ENCODE measurements at places on chromosomes 5 and 9.

- DNase-seq, result no peak
Observed at GRCh38 chr9:115250621-115251032, 132.7 kb upstream of the TNC start.

DNA sequence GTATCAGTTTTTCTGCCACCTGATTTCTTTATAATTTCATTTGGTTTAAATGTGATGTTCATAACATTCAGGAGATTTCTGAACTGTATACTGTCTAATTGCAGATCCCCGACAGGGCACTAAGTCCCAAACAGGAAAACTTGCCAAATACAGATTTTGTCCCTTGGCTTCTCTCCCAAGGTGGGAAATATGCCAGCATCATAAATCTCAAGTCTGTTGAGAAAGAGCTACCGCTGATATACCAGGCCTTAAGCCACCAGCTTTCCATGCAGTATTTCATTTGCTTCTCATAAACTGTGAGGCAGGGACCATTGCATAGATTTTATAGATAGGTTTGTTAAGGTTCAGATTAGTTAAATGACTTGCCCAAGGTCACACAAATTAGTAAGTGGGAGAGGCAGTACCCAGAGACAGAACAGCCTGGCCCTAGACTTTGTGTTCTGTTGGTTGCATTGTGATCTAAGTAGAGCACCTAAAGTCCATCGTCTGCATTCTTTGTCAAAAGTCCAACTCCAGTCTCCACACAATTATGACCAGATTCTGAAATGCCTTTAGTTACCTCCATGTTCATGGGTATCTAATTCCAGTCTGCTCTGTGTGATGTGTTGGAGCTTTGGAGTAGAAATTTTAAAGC is 16.2 kb downstream of the GPR21 start:
- DNase-seq, result no peak

DNA sequence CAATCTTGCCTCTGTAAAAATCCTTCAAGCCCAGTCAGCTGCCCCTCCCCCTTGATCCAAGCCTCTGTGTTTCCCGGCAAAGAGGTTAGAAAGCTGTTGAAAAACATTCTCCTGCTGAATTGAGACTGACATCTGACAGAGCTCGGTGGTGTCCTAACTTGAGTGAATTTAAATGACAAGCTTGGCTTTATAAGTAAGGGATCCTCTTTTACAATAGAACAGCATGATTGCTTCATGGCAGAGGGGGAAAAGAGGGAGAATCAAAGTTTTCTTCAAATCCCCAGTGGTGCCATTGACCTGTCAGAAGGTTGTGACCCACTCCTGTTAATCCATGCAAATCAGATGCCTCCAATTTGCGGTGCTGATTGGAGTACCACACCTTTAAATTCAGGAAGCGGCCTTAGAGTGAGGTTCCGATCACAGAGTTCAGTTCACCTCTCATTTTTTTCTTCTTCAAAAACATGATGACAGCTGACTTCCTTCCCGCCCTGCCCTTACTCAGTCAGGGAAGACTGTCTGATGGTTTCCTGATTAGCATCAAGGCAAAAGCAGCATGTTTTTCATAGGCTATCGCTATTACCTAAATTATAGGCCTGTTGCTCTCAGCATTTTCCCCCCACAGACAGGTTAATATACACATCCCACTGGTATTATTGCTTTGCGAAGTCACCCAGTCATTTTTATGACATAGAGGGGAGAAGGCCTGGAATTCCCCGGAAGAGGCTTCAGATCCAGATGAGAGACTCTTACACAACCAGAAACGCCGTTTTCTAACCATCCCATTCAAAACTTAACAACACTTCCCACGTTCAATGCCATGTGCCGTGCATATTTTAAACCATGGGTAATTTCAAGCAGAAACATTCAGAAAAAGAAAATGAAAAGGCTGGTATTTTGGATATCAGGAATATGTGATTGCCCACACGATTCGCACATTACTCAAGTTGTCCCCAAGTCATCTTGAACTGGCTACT is 141.4 kb downstream of the EBF1 start:
- DNase-seq, result no peak

DNA sequence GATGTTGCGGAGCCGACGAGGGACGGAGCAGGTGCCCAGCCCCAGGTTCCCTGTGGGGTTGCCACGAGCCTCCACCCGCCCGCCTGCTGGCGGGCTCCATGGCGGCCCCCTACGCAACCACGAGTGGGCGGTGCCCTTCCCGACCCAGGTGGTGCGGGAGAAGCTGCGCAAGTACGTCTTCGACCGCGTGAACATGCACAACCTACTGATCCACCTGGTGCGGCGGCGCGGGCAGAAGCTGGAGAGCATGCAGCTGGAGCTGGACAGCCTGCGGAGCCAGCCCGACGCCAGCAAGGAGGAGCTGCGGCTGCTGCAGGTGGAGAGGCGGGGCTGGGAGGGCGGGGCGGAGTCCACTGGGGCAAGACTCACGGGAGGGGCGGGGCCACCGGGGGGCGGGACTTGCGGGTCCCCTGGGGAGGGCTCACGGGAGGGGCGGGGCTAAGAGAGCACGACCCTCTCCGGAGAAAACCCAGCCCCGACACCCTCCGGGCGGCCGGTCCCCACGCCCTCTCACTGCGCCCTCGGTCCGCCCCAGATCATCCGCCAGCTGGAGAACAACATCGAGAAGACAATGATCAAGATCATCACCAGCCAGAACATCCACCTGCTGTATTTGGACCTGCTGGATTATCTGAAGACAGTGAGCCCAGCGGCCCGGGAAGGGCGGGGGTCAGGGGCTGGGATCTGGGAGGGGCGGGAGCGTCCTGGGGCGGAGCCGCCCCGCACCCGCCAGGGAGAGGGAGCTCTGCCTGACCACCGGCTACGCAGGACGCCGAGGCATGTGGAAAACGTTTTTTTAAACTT is 3.9 kb downstream of the CCDC183 start:
- peak; percentile 96 for DNase-seq

DNA sequence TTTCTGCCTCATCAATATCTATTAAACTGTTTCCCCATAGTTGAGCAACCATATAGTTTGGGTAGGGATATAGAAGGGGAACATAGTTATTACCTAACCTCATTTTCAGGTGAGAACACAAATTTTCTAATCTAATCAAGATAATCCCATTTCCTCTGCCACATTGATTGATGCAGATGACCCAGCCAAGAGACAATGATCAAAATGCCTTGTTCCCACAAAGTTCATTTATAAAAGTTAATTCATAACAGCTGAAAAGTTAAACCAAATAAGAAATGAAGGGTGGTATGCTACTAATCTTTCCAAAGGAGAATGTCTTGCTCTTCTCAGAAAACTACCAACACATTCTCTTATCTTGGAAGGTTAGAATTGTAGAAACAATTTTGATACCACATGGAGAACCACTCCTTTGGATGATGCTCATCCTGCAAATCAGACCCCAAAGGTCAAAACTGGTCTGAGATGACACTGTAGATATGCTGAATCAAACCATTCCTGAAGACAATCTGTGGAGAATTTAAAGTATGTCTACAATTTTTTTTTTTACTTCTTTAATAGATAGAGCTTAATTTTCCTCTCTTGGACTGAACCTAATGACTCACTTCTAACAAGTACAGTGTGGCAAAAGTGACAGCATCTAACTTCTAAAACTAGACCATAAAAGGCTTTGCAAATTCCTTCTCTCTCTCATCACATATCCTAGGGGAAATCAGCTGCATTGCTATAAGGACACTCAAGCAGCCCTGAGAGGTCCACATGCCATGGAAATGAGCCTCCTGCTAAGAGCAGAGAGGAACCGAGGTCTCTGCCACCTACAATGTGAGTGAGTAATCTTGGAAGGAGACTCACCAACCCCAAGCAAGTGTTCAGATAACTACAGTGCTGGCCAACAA is 586.7 kb upstream of the TUSC1 start:
- no peak for DNase-seq

DNA sequence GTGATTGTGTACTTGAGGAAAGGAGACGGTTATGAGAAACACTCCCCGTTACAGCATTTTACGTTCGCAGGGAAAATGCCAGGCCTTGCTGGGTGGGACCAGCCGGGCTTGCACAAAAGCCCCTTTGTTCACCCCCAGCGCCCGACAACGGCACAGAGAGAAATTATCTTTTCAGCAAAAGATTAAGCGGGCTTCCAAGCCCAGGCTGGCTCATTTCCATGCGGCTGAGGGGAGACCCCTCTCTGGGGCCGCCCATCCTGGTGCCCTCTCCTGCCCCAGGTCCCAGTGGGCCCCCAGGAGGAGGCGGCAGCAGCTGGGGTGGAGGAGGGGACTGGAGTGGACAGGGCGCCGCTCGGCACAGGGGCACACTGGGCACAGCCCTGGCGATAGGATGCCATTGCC is 50.8 kb upstream of the NOTCH1 start:
- no peak for DNase-seq

GRCh38 chr5:109718632-109719031 is 28.9 kb downstream of the MAN2A1 start:
- no peak for DNase-seq

- no peak for DNase-seq
Observed at GRCh38 chr5:71528206-71528605, 58.9 kb upstream of the MCCC2 start.

GRCh38 chr9:36876056-36876455 is 158.0 kb downstream of the PAX5 start:
- peak; percentile 46 for DNase-seq

- DNase-seq, result no peak
Observed at GRCh38 chr5:113142186-113142585, 165.6 kb downstream of the DCP2 start.

GRCh38 chr5:8650186-8650585 is 781.2 kb downstream of the MTRR start:
- DNase-seq, result no peak

- DNase-seq, result no peak
Observed at GRCh38 chr9:103601287-103601686, 492.8 kb upstream of the SMC2 start.

- DNase-seq, result no peak
Observed at GRCh38 chr5:22470408-22470807, 382.7 kb downstream of the CDH12 start.

GRCh38 chr5:71924325-71924724 is 182.9 kb upstream of the MAP1B start:
- DNase-seq, result no peak

- DNase-seq, result no peak
Observed at GRCh38 chr9:121207371-121207940, 5.8 kb upstream of the RAB14 start.

DNA sequence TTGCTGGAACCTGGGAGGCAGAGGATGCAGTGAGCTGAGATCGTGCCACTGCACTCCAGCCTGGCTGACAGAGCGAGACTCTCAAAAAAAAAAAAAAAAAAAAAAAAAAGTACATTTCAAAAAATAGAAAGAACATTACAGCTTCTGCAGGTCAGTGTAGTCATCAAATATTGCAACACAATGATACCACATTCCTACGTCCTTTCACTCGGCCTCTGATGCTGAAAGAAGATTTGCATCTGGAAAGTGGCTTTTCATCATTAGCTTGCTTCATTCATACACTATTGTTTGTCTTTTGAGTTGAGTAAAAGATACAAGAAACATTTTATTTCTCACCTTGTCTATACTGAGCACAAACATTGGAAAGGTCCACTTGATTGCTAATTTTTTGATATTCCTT is 59.6 kb upstream of the CPLANE1 start:
- no peak for DNase-seq

DNA sequence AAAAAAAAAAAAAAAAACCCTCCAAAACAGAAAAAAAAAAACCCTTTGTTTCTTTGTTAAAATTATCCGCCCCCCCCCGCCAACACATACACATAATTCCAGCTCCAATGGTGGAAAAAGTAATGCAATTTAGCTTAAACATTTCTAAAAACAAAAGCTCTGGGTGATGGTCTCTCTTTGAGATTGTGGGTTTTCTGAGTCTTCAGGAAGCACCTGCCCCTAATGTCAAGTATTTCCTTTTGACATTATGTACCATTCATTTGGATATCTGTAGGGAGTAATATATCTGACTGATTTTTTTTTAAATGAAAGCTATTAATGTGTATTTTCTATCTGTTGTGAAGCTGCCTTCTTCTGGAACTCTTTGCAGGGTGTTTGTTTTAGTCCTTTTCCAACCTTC is 389.7 kb downstream of the TAF11L14 start:
- DNase-seq, result no peak

DNA sequence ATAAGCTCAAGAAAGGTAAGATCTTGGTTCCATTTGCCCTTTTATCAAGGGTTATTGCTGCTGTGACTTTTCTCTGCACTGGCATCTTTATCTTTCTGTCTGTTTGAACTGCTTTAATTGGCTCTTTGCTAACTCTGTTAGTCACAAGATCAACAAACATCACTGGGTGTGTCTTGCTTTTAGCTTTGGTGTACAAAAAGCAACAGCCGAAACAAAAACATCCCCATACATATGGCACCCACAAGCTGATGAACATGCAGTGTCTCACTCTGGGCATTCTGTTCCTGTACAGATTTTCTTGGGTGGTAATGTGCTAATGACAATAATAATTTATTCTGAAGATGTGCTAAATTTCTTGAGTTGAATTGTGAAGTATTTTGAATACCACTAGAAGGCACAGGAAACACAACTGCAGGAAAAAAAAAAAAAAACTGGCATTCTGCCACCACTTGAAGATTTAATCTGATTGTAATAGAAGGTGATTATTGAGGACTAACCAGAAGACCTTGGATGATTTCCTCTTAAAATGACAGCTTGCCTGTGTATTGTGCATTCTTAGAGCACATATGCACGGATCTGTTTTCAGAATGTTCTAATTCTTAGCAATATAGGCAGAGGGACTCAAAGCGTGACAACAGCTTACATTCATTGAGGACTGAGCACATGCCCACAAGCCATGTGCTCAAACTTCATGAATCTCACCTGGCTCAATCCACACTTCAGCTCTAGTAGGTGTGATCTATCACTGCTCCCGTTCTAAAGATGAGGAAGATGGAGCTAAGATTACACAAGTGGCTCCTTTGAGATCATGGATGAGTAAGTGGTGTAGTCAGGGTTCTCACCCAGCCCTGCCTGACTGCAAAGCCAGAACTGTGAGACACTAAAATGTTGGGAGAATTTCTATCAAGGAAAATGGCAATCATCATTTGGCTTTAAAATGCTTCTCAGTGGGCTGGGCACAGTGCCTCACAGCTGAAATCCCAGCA is 96.4 kb downstream of the EBF1 start:
- DNase-seq, result no peak

- no peak for DNase-seq
Observed at GRCh38 chr5:95846554-95847260, 24.2 kb upstream of the GLRX start.

GRCh38 chr5:149406203-149406978 is 27.3 kb upstream of the IL17B start:
- no peak for DNase-seq

DNA sequence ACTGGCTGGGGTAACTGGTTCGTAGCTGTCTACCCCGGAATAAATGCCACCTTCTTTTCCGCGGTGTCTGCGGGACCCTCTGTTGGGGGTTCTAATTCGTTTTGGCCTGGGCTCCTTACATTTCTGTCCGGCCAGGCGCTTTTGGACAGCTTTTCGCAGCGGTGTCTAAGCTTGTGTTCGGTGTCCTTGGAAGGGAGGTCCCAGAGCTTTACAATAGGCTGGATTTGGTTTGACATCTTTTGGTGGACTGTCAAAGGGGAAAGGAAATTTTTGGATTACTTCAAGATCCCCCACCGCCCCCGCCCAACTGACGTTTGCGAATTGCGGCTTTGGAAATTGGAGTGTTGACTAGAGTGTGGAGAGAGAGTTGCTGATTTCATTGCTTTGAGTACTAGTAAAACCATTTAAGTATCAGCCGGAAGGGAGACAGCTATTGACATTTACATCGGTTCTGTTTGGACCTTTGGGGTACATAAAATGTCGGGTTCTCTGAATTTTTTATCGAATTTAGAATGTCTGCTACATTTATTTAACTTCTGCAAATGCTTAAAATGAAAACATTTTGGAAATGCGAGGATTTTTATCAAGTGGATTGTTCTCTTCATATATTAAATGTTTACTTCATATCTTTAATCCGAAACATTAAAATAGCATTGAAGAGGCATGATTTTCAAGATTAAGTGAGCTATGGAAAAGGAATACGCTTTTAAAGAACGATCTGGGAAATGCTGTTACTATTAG is 4.7 kb upstream of the PURA start:
- DNase-seq, result peak; percentile 68

Data from upper lobe of right lung (tissue), 1 donor.